ENCODE measurements at places on chromosomes 2 and 18.

DNA sequence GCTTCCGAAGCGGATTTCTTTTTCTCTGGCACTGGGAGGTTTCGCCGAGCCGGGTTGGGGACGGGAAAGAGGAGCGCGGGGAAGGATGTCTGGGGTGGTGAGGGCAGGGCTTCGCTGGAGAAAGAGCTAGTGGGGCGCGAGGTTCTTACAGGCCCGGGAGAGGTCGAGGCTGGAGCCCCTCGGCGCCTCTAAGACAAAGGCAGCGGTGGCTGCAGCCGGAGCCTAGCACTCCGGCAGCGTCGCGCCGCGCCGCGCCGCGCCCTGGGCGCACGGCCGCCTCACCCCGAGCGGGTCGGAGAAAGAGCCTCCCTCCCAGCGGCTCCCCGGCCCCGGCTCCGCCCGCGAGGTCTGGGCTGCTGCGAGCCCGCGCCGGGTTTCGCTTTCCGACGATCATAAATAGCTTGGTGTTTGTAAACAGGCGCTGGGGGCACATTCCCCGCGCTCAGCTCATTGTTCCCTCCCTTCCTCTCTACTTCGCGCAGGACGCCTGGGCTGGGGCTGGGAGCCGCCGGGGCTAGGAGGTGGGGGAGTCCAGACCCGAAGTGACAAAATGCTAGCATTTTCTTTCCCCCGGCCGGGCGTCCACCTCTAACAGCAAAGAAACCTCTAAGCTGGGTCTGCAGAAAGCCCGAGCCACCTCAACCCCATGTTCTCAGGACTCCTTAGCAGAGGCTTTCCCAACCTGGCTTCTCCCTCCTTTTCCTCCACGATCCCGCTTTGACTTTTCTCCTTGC, 813 bp upstream of the MEIS1 start:
- no peak for DNase-seq

DNA sequence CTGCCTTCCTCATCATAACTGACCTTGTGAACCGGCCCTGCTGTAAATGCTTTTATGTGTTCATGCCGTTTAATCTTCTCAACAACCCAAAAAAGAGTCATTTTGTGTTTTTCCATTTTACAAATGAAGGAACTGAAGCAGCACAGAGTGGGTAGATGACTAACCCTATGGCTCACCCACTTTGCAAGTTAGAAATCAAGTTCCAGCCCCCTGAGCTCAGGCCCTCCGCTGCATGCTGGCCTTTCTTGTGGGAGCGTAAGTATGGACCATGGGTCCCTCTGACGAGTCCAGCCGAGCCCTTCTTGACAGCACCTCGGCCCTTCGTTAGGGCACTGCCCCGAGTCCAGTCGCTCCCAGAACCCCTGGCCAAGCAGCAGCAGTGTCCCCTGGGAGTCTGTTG, 194.6 kb downstream of the GLI2 start:
- DNase-seq, result no peak

- no peak for DNase-seq
These were observed 34.3 kb downstream of the LCLAT1 start for GRCh38 chr2:30481323-30481800.

DNA sequence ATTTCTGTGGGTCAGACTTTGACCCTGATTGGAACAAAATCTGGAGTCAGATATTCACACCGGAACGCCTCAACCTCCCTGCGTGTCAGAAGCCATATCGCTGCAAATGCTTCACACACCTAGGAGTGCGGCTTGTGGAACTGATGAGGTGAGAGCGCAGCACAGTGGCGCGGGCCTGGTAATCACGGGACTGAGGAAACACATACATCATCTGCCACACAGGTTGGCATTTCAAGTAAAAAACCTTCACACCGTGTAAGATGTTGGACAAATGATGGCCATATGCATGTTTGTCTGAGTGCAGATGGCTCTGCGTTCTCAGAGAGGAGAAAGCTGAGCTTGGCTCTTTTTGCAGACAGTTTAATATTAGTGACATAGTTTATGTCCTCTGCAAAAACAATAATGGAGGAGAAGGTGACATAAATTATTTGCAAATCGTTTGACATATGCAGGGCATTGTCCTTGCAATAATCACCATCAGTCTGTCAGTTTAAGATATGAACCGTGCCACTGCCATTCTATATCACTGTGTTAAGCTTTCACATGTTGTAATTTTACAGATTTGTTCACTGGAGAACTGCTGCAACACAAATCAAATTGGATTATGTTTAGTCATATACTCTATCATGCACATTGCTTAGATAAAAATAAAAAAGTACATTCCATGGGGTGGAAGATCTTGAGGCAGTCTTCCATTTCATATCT, 101.4 kb downstream of the MTX2 start:
- no peak for DNase-seq

GRCh38 chr18:77012120-77012519, 120.5 kb downstream of the MBP start:
- DNase-seq, result no peak

DNA sequence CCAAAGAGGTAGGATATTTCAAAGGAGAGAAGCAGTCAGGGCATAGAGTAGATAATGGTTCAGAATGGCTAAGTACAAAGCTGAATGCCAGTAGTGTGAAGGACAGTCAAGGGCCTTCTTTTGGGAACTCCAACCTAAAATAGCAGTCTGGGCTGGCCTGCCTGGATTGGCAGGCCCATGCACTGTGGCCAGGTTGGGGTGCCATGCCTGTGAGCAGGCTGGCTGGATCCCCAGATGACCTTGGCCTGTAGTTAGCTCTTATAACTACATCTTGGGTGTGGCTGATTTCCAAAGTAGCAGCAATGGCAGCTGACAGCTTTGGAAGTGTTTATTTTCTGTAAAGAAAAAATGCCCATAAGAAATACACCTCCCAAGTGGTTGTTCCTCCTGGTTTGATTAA, 51.5 kb upstream of the ITGB6 start:
- DNase-seq, result no peak

GRCh38 chr2:213766465-213766901, 482.2 kb downstream of the SPAG16 start:
- DNase-seq, result no peak

DNA sequence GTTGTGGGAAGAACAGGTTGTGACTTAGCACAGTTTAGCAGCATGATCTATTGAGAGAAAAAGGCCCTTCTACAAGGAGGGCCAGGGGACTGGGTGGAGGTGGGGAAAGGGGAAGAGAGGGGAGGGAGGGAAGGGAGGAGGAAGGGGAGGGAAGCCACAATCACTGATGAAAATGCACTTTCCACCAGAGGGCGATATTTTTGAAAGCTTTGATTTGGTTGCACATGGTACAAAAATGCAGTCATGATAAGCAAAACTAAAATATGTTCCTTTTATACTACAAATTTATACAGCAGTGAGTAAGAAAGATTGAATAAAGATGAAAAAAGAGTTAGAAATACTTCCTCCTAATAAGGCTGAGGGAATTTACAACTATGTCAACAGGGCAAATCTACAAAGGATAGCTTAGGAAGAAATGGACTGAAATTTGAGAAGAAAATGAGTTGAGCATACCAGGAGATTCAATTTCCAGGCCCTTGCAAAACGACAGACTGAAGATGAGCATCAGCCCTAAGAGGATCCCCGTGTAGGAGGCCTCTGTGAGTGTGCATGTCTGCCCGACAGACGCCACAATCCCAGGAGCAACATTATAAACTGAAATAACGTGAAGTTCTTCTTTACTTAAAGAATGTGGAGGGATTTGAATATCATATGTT, 17.2 kb downstream of the SH3YL1 start:
- DNase-seq, result peak; percentile 32

- no peak for DNase-seq
These were observed 4.4 kb downstream of the FBLN7 start for GRCh38 chr2:112142525-112143078.

DNA sequence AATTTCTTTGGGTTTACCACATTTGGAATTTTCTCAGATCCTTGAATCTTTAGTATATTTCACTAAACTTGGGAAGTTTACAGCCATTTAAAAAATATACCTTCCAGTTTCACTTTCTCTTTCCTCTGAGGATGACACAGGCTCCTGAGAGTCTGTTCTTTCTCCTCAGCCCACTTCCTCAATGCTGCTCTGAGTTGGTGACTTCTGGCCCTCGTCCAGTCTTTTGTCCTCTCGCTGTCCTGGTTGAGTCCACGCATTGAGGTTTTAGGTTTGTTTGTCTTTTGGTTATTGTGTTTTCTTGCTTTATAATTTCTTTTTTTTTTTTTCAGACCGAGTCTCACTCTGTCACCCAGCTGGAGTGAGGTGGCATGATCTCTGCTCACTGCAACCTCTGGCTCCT, 40.7 kb upstream of the GALR1 start:
- no peak for DNase-seq

DNA sequence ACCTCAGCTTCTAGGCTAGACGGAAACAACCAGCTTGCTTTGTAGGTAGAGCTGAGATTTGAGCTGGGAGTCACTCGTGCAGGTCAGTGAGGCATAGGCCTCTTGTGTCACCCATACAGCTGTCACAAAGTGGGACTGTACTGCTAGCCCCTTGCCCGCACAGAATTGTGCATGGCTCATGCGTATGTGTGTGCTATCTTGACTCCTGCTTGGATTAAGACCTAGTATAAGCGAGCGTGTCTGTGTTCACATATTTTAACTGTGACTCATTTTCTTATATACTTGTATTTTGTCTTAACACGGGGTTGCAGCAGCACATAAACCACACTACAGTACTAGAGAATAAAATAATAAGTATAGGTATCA, 20.1 kb downstream of the CEP68 start:
- DNase-seq, result no peak

DNA sequence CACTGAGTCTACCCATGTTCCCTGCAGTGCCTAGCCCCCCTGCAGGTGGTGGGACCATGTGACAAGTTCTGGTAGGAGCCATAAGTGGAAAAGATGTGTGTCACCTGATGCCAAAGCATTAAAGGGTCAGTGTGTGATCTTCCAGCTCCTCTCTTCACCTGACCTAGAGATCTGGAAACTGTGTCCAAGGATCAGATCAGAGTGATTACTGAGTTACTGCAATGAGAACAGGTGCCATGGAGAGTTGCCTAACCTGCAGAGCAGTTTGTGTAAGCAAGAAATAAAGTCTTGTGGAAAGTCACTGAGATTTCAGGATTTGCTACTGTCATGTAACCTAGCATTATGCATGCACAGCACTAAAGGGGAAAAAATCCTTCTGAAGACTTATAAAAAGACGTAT, 90.6 kb downstream of the ACVR1C start:
- no peak for DNase-seq

DNA sequence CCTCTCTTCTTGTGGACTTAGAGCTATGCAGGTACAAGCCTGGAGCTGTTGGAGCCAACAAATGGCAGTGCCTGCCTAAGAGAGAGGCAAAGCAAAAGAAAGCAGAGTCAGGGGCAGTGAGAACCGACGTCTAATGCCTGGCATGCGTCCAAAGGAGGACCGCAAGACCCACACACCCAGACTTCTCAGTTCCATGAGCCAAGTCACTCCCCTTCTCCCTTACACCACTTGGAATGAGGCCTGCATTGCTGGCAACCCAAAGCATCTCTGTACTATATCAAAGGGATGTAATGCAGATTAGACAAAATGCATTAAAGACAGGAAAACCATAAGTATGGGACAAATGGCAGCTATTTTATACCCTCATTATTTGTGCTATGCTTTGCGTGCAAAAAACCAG, 49.9 kb upstream of the RNU4ATAC start:
- DNase-seq, result no peak

- DNase-seq, result no peak
These were observed 116.4 kb downstream of the COL6A3 start for GRCh38 chr2:237297421-237298150.

GRCh38 chr2:41900101-41900577, 147.7 kb upstream of the PKDCC start:
- DNase-seq, result no peak

DNA sequence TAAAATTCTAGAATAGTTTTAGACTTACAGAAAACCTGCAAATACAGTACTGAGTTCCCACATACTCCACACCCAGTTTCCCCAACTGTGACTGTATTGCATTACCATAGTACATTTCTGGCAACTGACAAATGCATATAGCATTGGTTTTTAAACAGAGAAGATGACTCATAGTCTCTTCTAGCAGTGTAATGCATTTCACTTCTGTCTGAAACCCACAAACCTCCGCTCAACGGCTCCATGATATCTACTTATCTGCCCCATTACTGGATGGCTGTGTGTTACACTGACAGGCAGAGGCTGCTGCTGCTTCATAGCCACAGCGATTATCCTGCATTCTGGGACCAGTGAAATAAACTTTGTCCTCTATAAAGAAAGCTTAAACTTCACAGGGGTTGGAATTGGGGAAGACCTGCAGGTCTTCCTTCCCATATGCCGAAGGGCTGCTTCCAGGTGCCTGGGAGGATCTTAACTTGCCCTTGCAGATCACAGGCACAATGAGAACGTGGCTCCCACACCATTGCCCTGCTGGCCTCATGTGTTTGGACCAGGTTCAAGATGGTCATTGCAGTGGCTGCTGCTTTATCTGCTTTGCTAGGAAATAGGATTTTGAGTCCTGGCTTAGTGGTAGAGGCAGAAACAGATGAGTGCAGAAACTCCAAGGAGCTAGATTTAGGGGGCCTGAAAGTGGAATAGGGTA, 742.6 kb upstream of the HS6ST1 start:
- DNase-seq, result no peak

GRCh38 chr2:225573603-225574002, 174.1 kb downstream of the NYAP2 start:
- DNase-seq, result no peak

GRCh38 chr2:172885996-172886395, 150.4 kb downstream of the RAPGEF4 start:
- no peak for DNase-seq

DNA sequence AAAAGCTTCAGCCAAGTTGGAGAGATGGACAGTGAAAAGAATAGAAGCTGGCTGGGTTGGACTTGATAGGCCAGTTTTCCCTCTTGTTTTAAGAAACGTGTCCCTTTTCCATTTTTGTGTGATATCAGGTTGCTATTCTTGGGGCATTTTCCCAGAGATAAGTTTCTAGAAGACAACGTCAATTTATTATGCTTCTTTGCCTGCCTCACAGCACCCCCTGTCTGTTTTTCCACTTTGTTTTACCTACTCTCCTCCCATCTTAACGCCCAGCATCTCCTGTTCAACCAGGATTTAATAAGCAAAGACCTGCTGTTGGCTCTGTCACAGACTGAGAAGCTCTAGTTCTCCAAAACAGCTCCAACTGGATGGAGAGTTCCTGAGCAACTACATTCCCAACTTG, 317.8 kb upstream of the ZNF521 start:
- no peak for DNase-seq

GRCh38 chr2:120772261-120772660, 36.6 kb downstream of the GLI2 start:
- DNase-seq, result no peak

- no peak for DNase-seq
These were observed 161.9 kb upstream of the EPAS1 start for GRCh38 chr2:46135228-46135855.

GRCh38 chr18:3059272-3059671, 46.3 kb upstream of the LPIN2 start:
- peak; percentile 68 for DNase-seq

- no peak for DNase-seq
These were observed 62.9 kb downstream of the ACKR3 start for GRCh38 chr2:236632295-236633218.

GRCh38 chr18:650428-650858, 7.0 kb upstream of the TYMS start:
- peak; percentile 21 for DNase-seq
